ENCODE measurements at places on chromosomes 4 and X.

DNA sequence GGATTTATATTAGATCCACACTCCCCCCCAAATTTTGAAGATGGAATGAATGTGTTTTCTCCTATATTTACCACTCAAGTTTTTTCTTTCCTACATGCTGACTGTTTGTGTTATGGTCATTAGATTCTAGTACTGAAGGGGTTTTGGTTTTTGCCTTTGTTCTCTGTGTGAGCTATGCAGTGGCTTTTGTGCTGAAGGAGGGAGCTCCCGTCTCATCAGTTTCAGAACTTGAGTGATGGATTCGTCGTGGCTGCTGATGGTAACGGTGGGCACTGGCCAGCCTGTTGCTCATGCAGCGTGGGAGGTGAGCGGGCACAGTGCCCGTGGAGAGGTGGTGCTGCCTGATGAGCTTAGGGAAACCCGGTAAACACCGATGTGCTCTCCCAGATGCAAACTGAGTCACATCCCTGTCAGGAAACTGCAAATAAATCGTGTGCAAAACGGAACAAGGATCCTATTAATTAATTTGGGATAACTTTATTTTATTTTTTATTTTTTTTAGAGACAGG, 101.5 kb downstream of the SORBS2 start:
- no peaks in the 10 kb centered on the region for H3K36me3 ChIP-seq
- no peak overlapping the region for H3K27ac ChIP-seq
- no peaks in the 10 kb centered on the region for H3K4me1 ChIP-seq
- no peak overlapping the region for H3K4me3 ChIP-seq
- no peaks in the 10 kb centered on the region for H3K27me3 ChIP-seq

DNA sequence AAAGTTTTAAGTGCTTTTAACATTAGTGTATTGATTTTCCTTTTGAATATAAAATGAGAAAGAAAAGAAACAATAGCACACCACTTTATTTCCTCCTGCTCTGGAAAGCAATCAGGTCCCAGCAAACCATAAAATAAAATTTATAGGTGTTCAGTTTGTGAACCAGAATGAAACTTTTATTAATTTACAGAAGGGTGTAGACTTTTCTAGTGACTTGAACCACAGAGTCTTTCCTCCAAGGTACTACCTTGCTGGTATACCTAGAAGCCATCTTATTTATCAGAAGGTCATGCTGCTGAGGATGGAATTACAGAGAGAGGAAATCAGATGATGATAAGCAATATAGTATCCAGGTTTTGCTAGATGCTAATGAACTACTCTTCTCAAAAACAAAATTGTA, 27.6 kb upstream of the RPS6KA3 start:
- no peak for DNase-seq
- peaks cover 7% of the 10 kb centered on the region for H3K4me1 ChIP-seq
- H3K36me3 ChIP-seq: no peaks in the 10 kb centered on the region

- no peak overlapping the region for H3K4me3 ChIP-seq
- DNase-seq: no peak
- no peak overlapping the region for H3K27ac ChIP-seq
- H3K36me3 ChIP-seq: no peaks in the 10 kb centered on the region
These were observed 17.8 kb upstream of the IDS start for GRCh38 chrX:149522916-149523315.

GRCh38 chr4:38202242-38202641, 242.0 kb downstream of the PTTG2 start:
- no peak overlapping the region for H3K4me3 ChIP-seq
- no peaks in the 10 kb centered on the region for H3K36me3 ChIP-seq
- H3K27ac ChIP-seq: no peak overlapping the region
- peaks cover 10% of the 10 kb centered on the region for H3K4me1 ChIP-seq
- DNase-seq: no peak

DNA sequence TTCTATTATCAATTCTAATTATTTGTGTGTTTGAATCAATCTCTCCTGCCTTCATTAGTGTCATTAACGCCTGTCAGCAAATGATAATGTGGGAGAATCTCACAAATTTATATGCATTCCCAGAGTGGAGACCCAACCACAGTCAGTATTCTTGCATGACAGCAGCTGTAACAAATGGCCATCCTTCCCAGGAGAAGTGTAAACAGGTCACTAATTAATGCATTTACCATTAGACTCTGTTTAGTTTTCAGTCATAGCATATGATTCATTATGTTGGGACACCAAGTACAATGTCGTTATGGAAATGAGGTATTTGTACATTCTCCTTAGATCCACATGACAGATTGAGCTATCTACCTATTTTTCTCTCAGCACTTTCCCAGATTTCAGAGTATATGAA, 50.5 kb downstream of the CT47B1 start:
- no peak overlapping the region for H3K27ac ChIP-seq
- H3K36me3 ChIP-seq: no peaks in the 10 kb centered on the region
- no peaks in the 10 kb centered on the region for H3K4me1 ChIP-seq
- no peak overlapping the region for H3K4me3 ChIP-seq

GRCh38 chr4:7371210-7371941, 63.4 kb downstream of the PSAPL1 start:
- no peaks in the 10 kb centered on the region for H3K27me3 ChIP-seq
- no peak overlapping the region for H3K27ac ChIP-seq

- H3K4me3 ChIP-seq: no peak overlapping the region
- H3K36me3 ChIP-seq: no peaks in the 10 kb centered on the region
- H3K4me1 ChIP-seq: no peaks in the 10 kb centered on the region
- no peak overlapping the region for H3K27ac ChIP-seq
- no peaks in the 10 kb centered on the region for H3K27me3 ChIP-seq
These were observed 23.2 kb upstream of the AMOT start for GRCh38 chrX:112863850-112864249.

DNA sequence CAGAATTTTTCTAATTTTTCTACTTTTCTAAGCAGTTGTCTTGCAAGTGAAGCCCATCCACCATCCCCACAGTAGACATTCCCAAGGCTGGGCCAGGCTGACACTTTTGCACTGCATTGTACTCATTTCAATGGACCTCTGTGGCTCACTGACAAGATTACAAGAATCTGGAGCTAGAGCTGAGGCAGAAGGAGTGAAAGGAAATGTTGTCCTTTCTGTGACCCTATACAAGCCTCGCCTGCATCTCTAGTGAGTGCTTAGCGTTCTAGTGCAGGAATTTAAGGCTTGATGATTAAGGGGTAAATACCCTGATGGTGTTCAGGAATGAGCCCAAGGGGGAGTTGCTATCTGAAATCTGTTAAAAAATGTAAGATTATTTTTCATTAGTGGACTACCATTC, 6.3 kb downstream of the MAGED1 start:
- H3K27ac ChIP-seq: no peak overlapping the region
- no peaks in the 10 kb centered on the region for H3K27me3 ChIP-seq
- peaks cover 60% of the 10 kb centered on the region for H3K36me3 ChIP-seq
- H3K4me3 ChIP-seq: no peak overlapping the region

DNA sequence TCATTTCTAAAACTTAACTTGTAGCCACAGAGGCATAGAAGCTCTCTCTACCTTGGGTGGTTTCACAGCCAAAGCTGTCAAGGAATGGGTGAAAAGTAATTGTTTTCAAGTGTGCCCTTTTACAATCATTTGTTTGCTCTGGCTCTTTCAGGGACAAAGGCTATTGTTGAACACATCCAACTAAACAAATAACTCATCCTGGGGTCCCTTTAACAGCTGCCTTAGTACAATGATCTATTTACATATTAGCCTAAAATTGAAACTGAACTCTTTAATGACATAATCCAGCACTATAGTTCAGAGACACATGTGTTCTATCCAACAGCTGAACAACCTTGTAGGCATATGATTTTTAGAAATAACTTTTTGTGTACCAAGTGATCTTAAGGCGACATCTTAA, 3.7 kb downstream of the HHIP start:
- H3K27ac ChIP-seq: no peak overlapping the region
- H3K36me3 ChIP-seq: no peaks in the 10 kb centered on the region
- no peak overlapping the region for H3K4me3 ChIP-seq
- peaks cover 5% of the 10 kb centered on the region for H3K27me3 ChIP-seq

DNA sequence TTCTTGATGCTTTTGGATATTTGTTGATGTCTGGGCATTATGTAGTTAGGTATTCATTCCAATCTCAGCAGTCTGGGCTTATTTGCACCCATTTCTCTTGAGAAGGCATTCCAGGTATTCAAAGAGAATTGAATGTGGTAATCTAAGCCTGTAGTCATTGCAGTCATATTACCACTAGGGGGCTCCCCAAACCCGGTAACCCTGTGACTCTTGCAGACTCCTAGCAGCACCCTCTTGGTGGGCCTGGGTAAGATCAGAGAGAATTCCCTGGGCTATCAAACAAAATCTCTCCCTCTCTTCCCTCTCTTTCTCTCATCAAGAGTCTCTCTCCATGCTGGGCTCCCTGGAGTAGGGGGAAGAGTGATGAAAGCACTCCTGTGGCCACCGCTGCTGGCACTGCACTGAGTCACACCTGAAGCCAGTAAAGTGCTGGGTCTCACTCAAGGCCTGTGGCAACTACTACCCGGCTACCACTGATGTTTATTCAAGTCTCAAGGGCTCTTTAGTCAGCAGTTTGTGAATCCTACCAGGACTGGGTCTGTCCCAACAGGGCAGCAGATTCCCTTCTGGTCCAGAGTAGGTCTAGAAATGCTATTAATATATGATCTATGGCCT, 187.7 kb upstream of the NUDT10 start:
- no peak overlapping the region for H3K27ac ChIP-seq
- no peaks in the 10 kb centered on the region for H3K4me1 ChIP-seq
- no peaks in the 10 kb centered on the region for H3K27me3 ChIP-seq
- H3K4me3 ChIP-seq: no peak overlapping the region

GRCh38 chr4:166723532-166724140, 510.7 kb downstream of the SPOCK3 start:
- no peak overlapping the region for H3K4me3 ChIP-seq
- H3K4me1 ChIP-seq: no peaks in the 10 kb centered on the region
- H3K27ac ChIP-seq: no peak overlapping the region
- H3K36me3 ChIP-seq: no peaks in the 10 kb centered on the region

GRCh38 chr4:67634741-67635140, 66.2 kb downstream of the UBA6 start:
- no peak for DNase-seq
- H3K4me3 ChIP-seq: no peak overlapping the region
- no peaks in the 10 kb centered on the region for H3K36me3 ChIP-seq
- H3K27ac ChIP-seq: no peak overlapping the region
- H3K27me3 ChIP-seq: no peaks in the 10 kb centered on the region

DNA sequence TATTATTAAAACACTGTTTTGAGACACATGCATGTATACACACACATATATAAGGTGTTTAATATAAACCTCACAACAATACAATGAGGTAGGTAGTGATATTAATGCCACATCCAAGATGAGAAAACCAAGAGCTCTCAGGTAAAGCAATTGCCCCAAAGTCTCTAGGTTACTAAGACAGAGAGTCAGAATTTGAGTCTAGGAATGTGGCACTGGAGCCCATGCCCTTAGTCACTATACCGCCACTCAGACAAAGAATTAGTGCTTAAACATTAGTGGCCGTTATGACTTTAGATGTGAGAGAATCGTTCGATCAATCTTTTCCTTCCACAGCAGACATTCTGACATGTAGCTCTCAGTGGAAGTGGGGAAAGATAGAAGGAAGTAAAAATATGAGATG, 108.2 kb upstream of the ACSL4 start:
- DNase-seq: no peak
- no peaks in the 10 kb centered on the region for H3K4me1 ChIP-seq

GRCh38 chr4:86978709-86979108, 43.9 kb downstream of the AFF1 start:
- H3K4me1 ChIP-seq: no peaks in the 10 kb centered on the region
- H3K27ac ChIP-seq: no peak overlapping the region
- no peaks in the 10 kb centered on the region for H3K36me3 ChIP-seq
- DNase-seq: no peak
- no peaks in the 10 kb centered on the region for H3K27me3 ChIP-seq

DNA sequence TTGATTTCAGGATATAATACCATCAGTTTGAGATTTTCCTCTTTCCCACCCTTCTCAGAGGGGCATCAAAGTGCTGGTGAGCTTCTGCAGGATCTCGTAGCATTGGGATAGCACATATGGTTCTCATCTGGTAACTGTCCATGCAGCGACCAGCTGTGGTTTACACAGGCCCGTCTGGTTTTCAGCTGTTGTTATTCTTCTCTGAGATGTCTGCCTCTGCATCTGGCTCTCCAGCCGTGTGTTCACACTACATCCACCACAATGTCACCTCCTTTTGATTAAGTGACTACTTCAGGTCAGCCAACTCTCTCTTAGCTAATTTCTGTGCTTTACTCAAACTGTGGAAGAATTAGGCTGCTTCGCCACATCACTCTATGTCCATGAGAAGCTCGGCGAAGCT, 676.7 kb upstream of the TENM3 start:
- no peaks in the 10 kb centered on the region for H3K27me3 ChIP-seq
- H3K4me3 ChIP-seq: no peak overlapping the region
- no peak overlapping the region for H3K27ac ChIP-seq
- no peaks in the 10 kb centered on the region for H3K4me1 ChIP-seq

DNA sequence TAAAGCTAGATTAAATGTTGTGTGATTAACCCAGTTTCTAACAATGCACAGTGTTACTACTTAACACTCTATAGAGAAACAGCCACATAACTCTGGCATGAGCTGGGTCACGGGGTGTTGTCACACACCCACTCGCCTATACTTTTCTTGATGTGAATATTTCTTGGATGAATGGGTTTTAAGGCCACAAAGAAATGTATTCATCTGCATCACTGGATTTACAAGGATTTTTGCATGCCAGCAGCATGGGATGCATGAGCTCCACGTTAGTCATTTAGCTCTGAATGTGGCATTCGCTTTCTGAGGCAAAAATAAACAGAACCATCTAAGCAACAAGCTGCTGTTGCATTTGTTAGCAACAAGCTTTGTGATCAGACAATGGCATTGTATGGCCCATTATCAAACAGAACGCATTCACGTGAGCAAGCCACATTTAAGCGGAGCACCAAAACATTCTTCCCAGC, 89.7 kb downstream of the LRP2BP start:
- peaks cover 10% of the 10 kb centered on the region for H3K36me3 ChIP-seq
- DNase-seq: no peak
- H3K4me1 ChIP-seq: no peaks in the 10 kb centered on the region
- H3K27me3 ChIP-seq: no peaks in the 10 kb centered on the region
- no peak overlapping the region for H3K4me3 ChIP-seq

- DNase-seq: no peak
- peaks cover 9% of the 10 kb centered on the region for H3K4me1 ChIP-seq
- no peaks in the 10 kb centered on the region for H3K27me3 ChIP-seq
- no peak overlapping the region for H3K27ac ChIP-seq
These were observed 229.1 kb downstream of the PALLD start for GRCh38 chr4:168725930-168726329.

GRCh38 chr4:105196523-105197145, 50.0 kb downstream of the TET2 start:
- no peak for DNase-seq
- peaks cover 4% of the 10 kb centered on the region for H3K36me3 ChIP-seq
- no peak overlapping the region for H3K4me3 ChIP-seq

GRCh38 chr4:102663073-102663472, 97.7 kb downstream of the MANBA start:
- H3K4me3 ChIP-seq: no peak overlapping the region
- no peaks in the 10 kb centered on the region for H3K27me3 ChIP-seq
- peaks cover 35% of the 10 kb centered on the region for H3K36me3 ChIP-seq
- H3K4me1 ChIP-seq: no peaks in the 10 kb centered on the region

All from psoas muscle (tissue), 8 donors.